Stimulated activated CD8-positive, alpha-beta memory T cell treated with anti-CD3 and anti-CD28 coated beads, Interleukin-15, amount 100 ng/mL, for 48 hours (primary cell): ENCODE measurements at places on chromosomes 7 and 10.
A peak's percentile ranks its signal among the peaks of the same experiment; 100 is the strongest.

GRCh38 chr7:231030-231857, 38.9 kb downstream of the FAM20C start:
- no peak for DNase-seq

- DNase-seq, result no peak
Measured at GRCh38 chr10:61842755-61843497, 58.6 kb upstream of the ARID5B start.

DNA sequence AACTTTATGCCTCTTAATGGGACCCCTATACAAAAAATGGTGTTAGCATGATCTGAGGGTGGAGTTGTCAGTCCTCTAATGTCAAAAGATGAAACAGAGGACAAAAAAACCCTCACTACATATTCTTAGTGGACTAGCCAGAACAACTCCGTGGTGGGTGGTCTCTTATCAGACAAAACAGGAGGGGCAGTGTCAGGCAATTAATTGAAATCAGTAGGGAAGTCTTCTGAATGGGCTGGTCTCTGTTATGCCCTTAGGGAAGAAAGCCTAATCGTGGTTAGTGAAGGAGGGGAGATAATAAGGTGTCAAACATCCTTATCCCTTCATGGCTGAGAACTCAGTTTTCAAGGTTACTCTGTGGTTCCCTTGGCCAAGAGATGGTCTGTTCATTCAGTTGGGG, 909.4 kb downstream of the GRID1 start:
- DNase-seq, result no peak

GRCh38 chr10:61529208-61529607, 76.0 kb upstream of the TMEM26 start:
- DNase-seq, result no peak

DNA sequence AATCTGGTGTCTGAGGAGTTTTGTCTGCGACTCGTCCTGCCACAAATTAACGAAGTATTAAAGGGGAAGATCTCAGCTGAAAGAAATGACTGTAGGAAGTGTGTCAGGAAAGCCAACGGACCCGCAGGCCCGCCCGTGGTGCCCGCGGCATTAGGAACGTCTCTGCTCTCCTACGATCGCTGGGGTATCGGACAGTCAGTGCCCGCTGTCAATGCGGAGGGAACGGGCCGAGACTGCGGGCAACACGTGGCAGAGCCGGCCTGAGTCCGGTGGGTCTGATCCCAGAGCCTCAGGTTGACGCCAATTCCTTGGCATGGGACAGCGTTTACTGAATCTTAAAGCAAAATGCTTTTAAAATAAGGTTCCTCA, 128.7 kb downstream of the KBTBD2 start:
- no peak for DNase-seq

GRCh38 chr10:101969412-101969922, 86.5 kb downstream of the ARMH3 start:
- no peak for DNase-seq

DNA sequence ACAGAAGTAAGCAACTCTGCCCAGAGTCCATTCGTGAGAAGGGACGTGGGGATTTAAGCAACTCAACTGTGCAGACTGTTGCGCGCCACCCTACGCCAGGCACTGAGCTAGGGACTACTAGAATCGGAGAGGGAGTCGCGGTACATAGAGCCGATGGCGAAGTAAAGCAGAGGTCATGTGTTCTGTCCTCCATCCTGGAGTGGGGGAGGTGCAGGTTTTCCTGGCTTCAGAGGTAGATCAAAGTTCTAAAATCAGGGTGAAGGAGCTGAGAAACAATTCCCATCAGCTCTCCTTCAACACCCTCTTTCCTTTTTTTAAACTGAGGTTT, 23.2 kb downstream of the SLC35G1 start:
- no peak for DNase-seq

DNA sequence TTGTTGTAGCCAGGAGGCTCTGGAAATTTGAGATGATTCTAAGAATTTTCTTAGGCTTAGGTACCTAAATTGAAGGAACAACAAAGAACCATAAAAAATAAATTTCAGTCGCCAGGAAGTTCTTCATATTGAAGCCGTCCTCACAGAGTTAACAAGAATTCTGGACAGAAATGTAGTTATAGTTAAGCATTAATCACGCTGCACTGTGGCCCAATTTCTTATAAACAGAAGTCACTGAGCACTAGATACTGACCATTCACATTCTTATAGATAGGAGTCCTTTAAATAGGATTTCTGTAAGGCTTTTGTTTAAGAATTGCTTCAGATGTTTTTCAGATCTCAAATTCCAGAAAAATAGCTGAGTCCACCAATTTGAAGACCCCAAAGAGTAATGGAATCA, 256.2 kb upstream of the PITRM1 start:
- DNase-seq, result no peak

DNA sequence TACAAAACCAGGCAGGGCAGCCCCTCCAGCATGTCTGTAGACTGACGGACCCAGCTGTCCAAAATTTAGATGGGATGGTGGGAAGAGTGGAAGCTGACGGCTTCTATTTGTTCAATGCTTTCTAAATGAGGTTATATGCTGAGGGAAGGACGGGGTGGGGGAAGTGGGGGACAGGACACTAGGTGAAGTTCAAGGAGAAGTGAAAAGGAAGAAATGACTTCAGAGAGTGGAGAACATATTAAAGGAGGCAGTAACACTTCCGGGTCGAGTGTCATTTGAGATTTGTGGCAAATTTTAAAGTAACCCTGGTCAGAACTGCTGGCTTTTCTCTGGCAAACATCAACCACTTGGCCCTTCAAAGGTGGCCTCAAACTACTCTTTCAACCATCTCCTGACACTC, 9.4 kb downstream of the PIP4K2A start:
- DNase-seq, result no peak

GRCh38 chr10:103895411-103896186, 22.4 kb downstream of the STN1 start:
- DNase-seq, result no peak

- no peak for DNase-seq
Measured at GRCh38 chr10:88082391-88082790, 219.0 kb downstream of the PTEN start.

DNA sequence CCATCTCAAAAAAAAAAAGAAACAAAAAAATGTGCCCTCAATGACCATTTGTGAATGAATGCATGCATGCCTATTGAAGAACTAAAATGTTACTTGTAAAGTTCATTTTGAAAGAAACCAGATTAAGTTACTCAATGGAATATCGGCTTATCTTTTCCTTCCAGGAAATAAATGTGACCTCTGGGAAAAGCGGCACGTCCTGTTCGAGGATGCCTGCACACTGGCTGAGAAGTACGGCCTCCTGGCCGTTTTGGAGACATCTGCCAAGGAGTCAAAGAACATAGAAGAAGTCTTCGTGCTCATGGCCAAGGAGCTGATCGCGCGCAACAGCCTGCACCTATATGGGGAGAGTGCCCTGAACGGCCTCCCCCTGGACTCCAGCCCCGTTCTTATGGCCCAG, 21.9 kb downstream of the RAB19 start:
- no peak for DNase-seq

GRCh38 chr7:120227255-120227654, 45.7 kb upstream of the KCND2 start:
- no peak for DNase-seq

- DNase-seq, result no peak
Measured at GRCh38 chr7:32036557-32036956, 33.6 kb downstream of the PDE1C start.

DNA sequence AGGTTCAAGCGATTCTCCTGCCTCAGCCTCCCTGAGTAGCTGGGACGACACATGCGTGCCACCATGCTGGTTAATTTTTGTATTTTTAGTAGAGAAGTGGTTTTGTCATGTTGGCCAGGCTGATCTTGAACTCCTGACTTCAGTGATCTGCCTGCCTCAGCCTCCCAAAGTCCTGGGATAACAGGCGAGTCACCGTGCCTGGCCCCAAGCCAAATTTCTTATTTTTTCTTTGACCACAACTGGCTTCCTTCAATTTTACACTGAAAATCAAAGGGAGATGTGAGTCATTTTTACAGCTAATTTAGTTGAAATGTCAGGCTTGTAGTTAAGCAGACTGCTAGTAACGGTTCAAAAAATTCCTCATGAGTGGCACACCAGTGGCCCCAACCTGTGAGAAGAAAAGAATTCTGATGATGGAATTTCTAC, 7.8 kb downstream of the RNF216 start:
- no peak for DNase-seq

DNA sequence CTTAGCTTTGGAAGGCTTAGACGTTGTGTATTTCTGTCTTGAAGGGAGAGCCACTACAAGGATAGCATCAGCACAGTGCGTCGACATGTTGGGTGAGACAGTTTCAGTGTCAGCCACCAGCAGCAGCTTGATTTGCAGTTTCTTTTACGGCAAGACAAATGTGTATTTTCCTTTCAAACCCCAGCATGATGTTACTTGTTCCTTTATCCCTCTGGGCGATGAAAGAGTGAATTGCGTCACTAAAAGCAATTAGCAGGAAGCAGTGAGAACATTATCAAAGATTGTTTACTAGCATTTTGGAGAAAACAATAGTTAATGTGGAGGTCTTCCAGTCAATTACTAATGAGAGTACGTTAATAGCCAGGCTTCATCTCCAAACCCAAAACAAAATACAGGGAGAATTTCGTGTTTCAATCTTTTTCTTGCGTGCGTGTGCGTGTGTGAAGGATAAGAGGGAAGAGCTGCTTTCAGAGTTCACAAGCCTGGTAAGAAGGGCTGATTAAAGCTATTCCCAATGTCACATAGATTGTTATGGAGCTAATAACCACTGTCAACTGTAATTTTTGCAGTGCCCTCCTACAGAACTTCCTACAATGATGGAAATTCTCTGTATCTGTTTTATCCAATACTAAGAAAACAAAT, 157.1 kb upstream of the AOAH start:
- DNase-seq, result no peak

GRCh38 chr7:140673063-140673773, 473 bp downstream of the ADCK2 start:
- peak; percentile 18 for DNase-seq

- DNase-seq, result no peak
Measured at GRCh38 chr10:19373988-19374387, 325.4 kb downstream of the MALRD1 start.

GRCh38 chr7:118259115-118259514, 34.6 kb downstream of the ANKRD7 start:
- DNase-seq, result no peak

DNA sequence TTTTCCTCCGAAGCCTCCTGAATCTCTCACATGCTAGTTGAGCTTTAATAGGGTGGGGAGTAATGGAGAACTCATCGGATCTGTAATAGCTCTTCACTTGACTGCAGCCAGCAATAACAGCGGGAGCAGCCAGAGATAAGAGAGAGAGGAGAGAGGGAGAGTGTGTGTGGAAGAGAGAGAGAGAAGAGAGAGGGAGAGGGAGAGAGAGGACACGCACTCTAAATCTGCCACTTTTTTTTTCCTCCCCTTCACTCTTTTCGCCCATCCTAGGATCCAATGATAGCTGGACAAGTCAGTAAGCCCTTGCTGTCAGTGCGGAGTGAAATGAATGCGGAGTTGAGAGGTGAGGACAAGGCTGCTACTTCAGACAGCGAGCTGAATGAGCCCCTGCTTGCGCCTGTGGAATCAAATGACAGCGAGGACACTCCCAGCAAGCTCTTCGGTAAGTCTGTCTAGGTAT, 107.9 kb downstream of the POU6F2 start:
- DNase-seq, result no peak

- no peak for DNase-seq
Measured at GRCh38 chr10:11898372-11899066, 75.4 kb downstream of the PROSER2 start.

DNA sequence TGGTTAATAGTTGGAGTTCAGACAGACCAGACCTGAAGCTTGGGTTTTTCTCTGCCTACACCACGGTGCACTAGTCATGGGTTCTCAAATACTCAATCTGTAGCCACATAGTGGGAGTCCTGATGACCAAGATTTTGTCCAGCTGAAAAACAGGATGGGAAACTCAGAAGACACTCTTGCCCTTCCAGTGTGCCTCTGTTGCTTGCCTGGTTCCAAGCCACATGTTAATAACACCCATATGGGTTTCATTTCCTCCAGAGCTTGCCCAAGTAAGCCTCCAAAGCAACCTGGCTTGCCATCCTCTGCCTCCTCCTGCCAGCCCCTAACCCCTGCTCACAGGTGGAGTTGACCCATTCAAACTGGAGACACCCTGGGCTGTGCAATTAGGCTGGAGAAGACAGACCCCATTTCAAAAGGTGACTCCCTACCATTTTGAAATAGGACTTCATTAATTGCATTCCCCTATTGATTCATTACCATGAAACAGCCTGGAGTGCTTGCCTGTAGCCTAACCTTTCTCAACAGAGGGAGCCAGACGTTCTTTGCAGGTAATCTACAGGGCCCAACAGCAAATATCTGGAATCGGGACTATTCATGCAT, 108.0 kb upstream of the HABP2 start:
- DNase-seq, result no peak

DNA sequence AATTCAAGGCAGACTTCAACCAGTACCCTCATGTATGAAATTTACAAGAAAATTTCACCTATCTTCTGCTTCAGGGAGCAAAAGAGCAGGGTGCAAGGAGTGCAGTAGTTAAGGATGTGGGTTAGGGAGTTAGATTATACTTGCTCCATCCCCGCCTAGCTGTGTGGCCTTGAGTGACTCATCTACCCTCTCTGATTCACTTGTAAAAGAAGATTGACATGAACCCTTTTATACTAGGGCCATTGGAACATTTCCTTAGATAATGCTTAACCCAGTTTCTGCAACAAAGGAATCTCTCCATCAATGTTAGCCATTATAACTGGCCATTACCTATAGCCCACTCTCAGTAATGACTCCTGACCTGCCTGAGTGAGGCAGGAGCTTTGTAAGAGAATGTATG, 10.2 kb upstream of the HSPA12A start:
- DNase-seq, result no peak

DNA sequence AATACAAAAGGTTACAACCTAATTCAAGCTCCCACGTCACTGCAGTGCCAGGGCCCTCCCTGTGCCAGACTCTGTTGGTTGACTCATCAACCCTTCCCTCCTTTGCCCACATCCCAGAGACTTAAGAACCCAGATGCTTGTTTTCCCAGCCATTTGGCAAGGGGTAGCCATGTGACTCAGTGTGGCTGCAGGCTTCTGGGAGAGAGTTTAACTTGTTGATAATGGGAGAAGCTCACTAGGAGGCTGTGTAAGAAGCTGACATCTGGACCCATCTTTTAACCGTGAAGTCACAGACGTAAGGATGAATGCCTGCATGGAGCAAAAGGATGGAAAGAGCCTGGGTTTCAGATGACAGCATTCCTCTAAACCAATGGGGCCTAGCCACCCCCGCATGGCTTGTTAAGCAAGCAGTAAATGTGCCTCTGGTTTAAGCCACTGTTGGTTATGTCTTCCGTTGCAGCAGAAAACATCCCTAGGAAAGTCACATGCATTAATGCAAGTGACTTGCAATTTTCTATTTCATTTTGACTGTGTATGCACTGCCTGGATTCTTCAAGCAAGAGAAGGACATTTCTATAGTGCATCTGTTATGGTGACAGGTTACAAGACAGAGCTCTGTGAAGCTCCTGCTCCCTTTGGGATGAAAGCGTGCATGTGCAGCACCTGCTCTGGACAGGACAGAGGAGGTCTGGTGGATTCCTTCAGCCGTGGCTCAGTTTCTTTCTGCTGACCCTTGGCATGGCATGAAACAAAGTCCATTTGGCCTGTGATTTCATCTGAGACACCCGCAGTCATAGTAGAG, 57.5 kb upstream of the CREB5 start:
- no peak for DNase-seq
